Right lobe of liver (tissue), 6 donors: ENCODE measurements at places on chromosomes 16 and 17.
A peak's percentile ranks its signal among the peaks of the same experiment; 100 is the strongest.

DNA sequence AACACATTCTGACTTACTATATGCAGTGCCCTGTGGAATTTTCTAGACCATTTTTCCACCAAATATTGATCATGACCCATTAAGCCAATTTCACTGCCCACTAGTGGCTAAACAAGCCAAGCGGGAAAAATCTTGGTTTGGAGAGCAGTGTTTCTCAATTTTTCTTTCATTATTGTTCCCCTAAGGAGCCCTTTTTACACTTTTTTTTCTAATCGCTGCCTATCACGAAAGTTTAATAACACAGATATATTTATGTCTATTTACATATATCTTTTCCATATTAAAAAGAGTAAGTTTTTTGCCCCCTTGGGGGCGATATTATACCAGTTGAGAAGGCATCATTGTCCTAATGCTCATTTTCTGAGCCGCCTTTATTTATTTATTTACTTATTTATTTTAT lies 10.8 kb upstream of the TLCD3B start:
- DNase-seq: no peak

- no peak for DNase-seq
Observed at GRCh38 chr16:10941127-10941933, 938 bp downstream of the DEXI start.

DNA sequence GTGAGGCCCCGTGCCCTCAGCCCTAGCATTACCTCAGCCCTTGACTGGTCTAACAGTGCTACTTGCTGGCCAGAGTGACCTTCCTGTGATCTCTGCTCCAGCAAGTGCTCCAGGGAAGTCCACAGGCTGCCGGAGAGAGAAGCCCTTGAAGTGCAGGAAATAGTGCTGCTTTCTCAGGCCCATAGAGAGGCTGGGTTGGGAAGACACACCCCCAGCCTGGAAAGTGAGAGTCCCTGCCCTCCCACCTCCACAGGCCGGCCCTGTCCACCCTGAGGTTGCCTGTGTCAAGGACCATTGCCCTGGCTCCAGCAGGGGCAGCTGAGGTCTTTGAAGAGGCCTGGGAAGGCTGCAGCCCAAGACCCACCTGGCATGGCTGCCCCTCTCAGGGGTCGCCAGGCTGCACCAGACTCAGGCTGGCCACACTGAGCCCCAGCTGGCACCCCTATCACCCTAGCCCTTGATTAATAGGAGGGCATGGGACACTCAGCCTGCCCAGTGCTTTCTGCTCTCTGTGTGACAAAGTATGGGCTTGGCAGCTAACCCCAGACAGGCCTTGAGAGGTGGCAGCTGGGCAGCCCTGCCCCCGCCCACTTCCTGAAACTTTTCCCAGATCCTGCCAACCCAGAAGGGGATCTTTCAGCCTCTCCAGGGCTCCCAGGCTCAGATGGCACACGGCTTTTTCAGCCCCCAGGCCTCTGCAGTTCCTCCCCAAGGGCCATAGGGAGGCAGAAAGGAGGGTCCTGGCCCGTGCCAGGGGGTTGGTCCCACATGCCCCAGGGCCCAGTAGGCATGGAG lies 21.7 kb downstream of the ATP6V0D1 start:
- DNase-seq: peak; percentile 64

- no peak for DNase-seq
Observed at GRCh38 chr16:76265434-76266045, 11.7 kb upstream of the CNTNAP4 start.

DNA sequence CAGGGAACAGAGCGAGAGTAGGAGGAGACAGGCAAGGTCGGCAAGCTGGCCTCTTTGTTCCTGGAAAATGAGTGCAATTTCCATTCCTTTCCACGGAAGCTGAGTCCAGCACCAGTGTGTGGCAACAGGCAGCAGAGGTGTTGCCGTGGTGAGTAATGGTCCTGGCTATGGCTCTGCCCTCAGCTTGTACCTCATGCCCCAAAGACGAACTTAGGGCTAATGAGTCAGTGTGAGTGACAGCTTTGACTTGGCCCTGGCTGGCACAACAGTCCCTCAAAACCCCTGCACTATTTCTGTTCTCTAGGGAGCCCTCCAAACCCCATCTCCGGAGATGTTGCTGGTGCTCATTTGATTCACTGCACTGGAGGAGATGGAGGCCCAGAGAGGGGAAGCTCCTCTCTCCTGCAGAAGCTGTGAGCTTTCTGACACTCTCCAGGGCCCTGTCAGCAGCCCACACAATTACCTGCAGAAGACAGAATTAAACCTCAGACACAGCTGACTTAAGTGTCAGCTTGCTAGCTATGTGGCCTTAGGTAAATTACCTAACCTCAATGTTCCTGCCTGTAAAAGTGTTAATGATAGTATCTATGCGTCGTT lies 129.9 kb downstream of the TMEM132E start:
- no peak for DNase-seq

DNA sequence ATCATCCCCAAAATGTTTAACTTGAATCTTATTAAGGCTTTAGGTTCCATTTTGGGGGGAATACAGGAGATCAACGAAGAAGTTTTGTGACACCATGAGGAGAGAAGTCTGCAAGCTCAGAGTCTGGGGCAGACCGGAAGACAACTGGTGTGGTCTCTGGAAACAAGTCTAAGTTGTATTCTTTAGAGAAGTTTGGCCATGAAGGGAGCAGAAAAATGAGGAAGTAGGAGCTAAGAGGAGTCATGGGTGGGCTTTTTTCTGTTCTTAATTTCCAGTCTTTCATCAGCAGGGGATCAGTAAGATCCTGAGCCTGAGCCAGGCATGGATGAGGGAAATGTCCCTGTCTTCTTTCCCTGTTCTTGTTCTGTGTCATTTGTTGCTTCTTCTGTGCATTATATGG lies 35.8 kb upstream of the NF1 start:
- no peak for DNase-seq

- DNase-seq: no peak
Observed at GRCh38 chr17:74842146-74842598, 17.5 kb downstream of the GRIN2C start.
